ENCODE measurements at places on chromosomes 2 and 18.
A peak's percentile ranks its signal among the peaks of the same experiment; 100 is the strongest.

- peak; percentile 66 for DNase-seq
Observed at GRCh38 chr2:239902749-239903201, 122.4 kb downstream of the NDUFA10 start.

DNA sequence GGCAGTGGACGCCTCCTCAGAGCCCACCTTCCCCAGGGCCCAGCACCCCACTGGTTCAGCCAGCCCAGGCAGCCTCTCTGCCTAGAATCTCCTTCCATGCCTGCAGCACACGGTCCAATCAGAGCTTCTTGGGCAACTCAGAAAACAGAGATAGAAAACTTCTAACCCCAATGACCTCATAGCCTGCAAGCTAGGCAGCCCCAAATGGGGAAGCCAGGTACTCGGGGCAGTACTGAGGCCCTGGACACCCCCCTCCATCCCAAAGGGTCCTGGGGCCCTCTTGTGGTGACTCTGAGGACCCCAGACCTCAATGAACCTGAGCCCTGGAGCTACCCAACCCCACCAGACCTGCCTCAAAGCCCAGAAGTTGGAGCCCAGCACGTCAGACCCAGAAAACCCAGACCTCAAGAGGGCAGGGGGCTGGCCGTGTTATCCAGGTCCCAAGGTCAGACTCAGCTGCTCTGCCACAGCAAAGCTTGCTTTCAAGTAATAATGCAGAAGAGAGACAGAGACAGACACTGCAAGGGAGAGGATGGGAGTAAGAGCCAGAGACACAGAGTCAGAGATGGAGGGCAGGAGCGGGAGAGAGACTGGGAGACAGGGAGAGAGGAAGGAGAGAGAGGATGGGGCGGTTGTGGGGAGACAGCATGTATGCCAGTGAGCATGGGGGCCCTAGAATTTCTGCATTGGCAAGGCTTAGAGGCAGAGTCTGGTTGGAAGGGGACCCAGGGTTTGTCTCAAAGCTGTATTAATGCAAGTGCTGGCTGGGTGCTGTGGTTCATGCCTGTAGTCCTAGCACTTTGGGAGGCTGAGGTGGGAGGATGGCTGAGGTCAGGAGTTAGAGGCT is 28.2 kb downstream of the SERTAD2 start:
- DNase-seq, result peak; percentile 82

GRCh38 chr2:217680381-217680780 is 322.4 kb downstream of the TNS1 start:
- DNase-seq, result no peak

GRCh38 chr2:202442882-202443281 is 66.8 kb downstream of the BMPR2 start:
- no peak for DNase-seq

DNA sequence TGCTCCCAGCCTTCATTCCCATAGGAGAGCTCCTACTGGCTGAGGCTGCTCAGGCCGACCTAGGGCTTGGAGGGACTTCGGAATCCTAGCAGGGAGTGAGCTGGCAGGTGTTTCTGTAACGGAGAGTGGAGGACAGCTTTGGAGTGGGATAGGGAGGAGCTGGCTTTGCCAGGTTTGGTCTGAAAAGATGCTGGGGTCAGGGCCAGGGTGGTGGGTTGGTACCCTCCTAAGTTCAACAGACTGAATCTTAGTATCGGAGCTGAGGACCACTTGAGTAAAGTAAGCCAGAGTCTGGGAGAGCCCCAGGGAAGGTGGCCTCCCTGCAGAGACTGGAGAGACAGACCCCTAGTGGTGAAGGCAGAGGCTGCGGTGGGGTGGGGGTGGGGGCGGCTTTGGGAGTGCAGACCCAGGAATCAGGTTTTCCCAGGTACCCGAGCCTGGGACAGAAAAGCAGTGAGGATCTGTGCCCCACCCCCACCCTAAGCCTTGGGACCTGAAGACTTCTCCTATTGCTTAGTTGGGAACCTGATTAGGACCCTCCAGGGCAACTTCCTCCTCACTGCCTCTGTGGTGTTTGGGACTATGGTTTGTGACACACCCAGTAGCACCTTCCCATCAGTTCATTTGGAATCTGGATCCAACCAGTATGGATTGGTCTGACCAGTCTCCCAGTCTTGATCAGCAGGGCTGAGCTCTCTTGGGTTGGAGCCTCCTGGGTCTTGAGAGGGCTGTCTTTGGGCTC is 3.0 kb downstream of the CNNM4 start:
- DNase-seq, result no peak

DNA sequence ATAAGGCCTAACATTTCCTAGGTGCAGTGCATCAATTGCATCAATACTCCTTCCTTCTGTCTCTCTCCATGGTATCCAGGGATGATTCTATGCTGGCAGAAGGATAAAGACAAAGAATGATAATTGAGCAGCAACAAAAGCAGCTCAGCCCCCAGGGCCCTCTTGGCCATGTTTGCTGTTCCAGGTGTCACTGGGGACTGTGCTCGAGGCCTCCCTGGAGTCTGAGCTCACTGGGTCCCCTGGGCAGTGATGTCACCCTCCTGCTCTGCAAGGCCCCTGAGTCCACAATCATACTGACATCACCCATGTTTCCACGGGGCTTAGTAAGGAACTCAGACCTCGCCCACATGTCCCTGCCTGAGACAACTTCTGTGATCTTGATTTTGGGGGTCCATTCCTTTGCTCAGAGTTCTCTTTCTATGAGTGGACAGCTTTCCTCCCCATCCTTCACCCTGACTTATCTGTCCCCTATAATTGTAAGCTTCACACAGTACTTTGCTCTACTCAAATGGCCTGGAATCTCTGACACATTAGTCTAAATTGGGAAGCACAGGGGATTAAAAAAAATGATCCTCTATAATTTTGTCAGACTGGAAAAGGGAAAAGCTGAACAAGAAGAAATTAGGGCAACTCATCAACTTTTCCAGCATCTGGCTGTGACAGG is 15.8 kb upstream of the EXOC6B start:
- DNase-seq, result no peak
